ENCODE measurements at places on chromosomes 2 and 18.

DNA sequence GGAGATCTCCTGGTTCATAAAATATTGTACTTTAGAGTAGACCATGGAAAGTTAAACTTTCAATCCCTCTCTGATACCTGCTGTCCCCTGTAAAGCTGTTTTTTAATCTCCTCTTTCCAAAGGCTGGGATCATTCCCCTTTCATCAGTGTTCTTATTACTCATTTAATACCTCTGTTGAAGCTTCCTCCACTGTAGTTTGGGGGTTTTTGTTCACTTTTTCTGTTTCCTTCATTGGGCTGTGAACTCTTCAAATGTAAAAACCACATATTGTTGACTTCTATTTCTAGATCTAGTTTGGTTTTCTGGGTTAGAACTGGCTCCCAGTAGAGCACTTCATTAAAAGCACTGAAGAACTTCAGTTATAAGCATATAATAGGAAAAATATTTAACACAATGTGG, 598.1 kb downstream of the RNF144A start:
- no peak for DNase-seq

DNA sequence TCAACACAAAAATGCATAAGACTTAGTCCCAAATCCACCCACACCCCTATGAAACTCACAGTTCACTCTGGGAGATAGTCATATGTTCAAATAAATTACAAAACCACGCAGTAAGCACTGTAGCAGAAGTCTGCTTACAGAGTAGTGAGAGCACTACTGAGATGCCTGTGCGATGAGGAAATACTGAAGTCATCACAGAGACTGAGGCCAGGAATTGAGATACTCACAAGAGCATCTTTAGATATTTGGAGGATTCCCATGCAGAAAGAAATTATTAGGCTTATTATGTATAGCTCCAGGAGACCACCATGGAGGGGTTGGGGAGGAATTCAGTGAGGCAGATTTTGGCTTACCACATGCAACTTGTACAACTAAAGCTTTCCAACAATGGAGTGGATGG, 82.3 kb downstream of the ANTXR1 start:
- DNase-seq: no peak

DNA sequence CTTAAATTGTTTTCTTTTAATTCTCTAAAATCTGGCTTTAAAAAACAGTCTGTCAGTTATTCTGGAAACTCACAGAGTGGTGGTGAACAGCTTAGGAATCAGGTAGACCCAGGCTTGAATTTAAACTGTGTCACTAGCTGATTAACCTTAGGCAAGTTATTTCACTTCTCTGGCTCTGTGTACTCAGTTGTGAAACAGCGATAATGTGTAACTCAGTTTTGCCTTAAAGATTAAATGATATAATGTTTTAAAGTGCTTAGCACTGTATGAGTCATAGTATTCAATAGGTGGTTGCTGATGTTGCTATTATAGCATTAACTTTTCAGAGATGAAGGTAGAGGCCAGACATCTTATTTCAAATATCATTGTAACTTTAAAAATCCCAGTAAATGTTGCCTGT, 40.7 kb downstream of the PKP4 start:
- no peak for DNase-seq

DNA sequence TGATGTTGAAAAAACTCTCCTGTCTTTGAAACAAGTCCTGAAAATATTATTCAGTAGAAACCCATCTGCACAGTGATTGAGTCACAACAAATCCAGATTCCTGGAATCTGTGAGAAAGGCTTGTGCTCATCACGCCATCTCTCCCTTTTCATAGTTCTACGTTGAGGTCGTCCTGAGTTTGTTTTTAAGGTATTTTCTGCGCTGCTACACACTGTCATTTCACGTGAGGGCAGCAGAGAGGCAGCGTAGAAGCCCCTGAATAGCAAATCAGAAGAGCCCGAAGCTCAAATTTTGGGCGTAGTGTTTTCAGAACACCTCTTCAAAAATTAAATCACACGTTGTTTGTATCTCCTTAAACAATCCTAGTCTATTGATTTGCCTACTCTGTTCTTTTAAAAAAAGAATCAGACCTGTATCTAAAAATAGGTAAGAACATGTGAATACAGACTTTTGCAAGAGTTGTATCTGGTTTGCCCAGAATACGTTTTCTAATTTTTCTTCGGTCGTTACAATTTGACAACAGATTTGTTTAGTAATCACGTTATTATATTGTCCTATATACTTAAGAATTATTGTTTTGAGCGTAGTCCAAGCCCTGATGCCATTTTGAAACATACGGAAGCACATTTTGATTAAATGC, 61.6 kb upstream of the SLC38A11 start:
- no peak for DNase-seq

- DNase-seq: no peak
Measured at GRCh38 chr18:48927286-48928080, 23.3 kb downstream of the SMAD7 start.

GRCh38 chr2:219634951-219635751, 7.7 kb downstream of the SLC4A3 start:
- DNase-seq: no peak

- no peak for DNase-seq
Measured at GRCh38 chr2:235666213-235666781, 172.5 kb downstream of the AGAP1 start.

- DNase-seq: no peak
Measured at GRCh38 chr2:105540642-105541041, 141.8 kb upstream of the FHL2 start.

DNA sequence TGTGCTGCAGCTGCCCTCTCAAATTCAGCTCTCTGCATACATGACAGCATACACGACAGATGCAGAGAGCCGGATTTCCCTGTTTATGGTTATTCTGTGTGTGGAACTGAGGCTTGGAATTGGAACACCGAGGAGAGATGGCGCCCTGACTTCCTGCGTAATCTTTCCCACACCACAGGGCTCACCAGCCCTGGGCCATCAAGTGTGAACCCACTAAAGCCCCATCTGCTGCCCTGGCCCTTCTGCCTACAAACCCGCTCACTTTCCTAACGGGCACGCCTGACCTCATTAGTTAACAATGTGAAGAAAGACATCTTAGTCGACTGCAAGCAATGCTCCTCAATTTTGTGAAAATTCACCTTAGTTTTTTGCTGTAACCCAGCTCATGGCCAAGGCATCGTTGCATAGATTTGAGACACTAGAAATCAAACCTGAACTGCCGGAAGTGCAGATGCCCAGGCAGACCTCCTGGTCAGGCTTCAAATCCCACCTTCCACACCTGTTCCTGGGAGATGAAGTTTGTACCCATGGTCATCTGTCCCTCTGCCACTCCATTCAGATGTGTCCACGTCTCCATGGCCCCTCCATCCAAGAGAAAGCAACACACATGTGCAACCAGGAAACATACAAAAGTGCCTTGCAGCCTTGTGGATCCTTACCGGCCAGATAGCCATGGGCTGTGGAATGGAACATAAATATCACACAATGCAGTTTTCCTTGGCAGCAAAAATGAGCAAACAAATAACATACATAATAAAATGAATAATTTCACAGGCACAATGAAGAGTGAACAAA, 5.0 kb upstream of the CIDEA start:
- no peak for DNase-seq

DNA sequence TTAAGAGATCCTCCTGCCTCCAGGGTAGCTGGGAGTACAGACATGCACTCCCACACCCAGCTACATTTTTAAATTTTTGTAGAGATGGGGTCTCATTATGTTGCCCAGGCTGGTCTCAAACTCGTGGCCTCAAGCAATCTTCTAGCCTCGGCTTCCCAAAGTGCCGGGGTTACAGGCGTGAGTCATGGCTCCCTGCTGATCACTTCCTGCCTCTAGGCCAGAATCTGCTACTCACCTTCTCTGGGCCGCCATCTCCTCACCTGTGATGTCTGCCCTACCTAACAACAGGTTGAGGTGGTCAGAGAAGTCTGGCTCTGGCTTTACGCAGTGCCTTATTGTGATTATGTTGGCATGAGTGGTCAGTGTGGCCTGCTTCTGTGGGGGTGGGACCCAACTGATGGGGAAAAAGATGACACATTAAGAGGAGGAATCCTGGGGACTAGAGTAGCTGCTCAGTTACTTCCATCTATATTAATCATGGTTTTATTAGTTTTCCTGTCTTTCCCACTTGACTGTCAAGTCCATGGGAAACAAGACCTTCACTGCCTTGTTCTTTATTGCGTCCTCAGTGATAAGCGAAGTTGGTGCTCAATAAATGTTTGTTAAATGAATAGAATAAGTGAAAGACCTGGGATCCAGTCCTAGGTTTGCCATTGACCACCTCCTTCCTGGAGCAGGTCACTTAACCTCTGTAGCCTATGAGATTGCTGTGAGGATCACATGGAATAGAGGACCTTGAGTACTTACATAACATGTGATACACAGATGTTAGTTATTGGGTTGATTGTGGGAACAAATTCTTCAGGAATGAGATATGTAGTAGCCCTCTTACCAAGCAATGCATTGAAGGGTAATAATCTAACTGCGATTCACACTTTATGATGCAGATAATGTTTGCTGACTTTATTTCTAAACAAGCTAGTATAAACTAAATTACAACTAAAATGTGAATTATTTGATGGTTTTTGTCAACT, 15.7 kb downstream of the KCTD1 start:
- DNase-seq: no peak

- DNase-seq: no peak
Measured at GRCh38 chr2:85394976-85395375, 15.2 kb downstream of the CAPG start.

Data from tibial nerve (tissue), 4 donors.